ENCODE measurements at places on chromosomes 3 and 15. TPM values are rescaled to one million over a fixed set of nuclear protein-coding genes. Genes with fewer than 3 reads are reported as not detected.

Gene IL20RB
- total RNA-seq: 86.8 TPM

Gene TMEM158
- total RNA-seq: 1.5 TPM

Gene CCR9
- not detected for total RNA-seq

Gene PPM1L
- total RNA-seq: 7.0 TPM

Gene GPR27
- total RNA-seq: 1.9 TPM

Gene ZBTB47
- 16.9 TPM for total RNA-seq

Gene PDE8A
- total RNA-seq: 16.0 TPM

Gene RASGRF1
- not detected for total RNA-seq

Gene CISH
- 1.3 TPM for total RNA-seq

Gene GHRL
- not detected for total RNA-seq

Gene VPS18
- total RNA-seq: 48.0 TPM

Data from tracheal epithelial cell (primary cell).